ENCODE measurements at places on chromosomes 1 and 21.
A peak's percentile ranks its signal among the peaks of the same experiment; 100 is the strongest.

DNA sequence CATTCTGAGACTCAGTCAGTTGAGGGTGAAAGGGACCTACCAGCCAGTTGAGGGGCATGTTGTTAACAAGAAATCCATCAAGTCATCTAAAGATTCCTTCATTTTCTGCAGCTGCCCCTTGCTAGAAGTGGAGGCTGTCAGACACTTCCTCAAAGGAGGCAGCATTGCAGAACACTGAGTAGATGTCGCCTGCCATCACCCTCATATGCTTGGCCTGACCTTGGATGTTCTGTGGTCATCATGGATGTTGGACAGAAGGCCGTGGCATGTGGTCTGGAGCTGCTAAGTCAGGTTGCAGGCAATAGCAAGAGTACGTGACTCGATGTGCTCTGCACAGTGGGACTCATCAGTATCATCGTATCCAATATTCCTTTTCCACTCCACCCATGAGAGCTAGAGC is 70.6 kb downstream of the GATAD2B start:
- no peak for DNase-seq

DNA sequence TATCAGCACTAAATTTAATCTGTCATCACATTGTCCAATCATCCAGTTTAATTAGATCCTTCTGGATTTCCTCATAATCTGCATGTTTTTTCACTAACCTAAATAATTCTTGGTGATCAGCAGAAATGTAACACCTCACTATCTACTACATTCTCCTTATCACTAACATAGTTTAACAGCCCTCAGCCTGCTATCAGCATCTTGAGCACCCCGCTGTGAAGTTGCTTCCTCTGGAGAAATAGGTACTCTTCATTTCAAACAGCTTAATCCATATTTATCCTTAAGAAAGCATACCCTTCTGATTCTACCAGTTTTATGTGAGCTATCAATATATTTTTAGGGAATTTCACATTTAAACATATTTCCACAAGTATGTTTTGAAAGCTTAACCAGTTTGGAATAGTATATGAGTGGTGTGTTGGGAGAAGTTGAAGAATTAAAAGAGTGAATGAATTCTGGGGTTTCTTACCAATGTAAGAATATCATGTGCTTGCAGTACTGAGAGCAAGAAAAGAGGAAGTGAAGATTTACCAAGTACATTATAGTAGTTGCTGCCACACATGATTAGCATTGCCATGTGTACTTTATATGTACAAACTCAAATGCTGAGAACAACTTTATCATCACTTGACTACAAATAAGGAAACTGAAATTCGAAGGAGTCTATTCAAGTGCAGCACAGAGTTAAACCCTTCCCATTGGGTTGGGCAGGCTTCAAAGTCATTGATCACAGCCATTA is 771.1 kb upstream of the ADGRL4 start:
- no peak for DNase-seq

DNA sequence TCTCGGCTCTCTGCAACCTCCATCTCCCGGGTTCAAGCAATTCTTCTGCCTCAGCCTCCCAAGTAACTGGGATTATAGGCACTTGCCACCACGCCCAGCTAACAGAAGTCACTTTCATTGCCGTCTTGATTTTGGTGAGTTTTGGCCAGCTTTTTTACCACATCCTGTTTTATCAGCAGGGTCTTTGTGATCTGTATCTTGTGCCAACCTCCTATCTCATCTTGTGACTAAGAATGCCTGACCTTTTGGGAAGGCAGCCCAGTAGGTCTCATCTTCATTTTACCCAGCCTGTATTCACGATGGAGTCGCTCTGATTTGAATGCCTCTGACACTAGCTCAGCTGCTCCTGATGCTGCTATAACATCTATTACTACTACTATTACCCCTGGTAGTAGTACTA is 46.8 kb upstream of the BARHL2 start:
- DNase-seq, result no peak

DNA sequence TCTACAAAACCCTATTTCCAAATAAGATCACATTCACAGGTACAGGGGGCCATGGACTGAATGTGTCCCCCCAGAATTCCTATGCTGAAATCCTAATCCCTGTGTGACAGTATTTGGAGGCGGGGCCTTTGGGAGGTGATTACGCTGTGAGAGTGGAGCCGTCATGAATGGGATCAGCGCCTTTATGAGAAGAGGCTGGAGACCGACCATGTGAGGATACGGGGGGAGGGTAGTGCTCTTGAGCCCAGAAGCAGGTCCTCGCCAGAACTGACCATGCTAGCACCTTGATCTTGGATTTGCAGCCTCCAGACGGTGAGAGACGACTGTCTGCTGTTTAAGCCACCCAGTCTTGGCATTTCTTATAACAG is 23.8 kb upstream of the KIF26B start:
- no peak for DNase-seq

DNA sequence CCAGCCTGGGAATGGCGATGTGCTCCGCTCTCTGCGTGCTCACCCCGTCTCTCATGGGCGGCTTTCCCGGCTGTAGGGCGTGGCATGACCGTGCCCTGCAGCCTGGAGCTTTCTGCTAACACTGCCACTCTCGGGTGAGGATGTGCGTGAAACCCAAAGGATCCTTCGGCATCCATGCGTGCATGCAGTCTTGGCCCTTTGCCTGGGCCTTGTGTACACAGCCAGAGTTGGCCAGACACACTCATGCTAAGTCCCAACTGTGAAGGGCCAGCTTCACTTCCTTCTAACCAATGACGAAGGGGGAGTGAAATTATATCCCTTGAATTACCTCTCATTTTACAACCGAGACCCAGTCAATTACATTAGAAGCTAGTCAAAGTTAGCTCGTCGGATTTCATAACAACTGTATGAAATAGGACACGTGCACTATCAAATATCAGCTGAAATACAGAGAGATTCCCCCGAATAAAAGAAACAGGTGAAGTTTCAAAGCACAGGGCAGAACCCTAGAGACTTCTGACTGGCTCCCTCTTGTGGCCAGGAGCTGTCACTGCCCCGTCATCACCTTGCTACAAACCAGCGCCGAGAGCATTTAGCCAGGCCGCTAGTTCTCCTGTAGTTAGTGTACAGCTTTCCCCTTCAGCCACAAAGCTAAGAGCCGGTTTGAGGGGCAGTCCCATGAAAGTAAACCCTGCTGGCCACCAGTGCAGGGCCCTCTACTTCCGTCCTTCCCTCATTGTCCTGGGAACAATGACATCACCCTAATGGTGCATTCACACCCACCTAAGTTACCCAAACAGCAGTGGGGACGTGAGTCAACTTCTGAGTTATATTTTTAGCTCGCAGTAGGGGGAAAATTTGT is 63.4 kb upstream of the COA6 start:
- DNase-seq, result peak; percentile 52

GRCh38 chr21:32325706-32326105 is 27.1 kb downstream of the MRAP start:
- no peak for DNase-seq

- DNase-seq, result no peak
These were observed 68.5 kb downstream of the NDUFS5 start for GRCh38 chr1:39094685-39095084.

GRCh38 chr1:190067592-190067991 is 410.1 kb downstream of the BRINP3 start:
- DNase-seq, result peak; percentile 84

GRCh38 chr1:211236633-211237320 is 22.4 kb upstream of the RCOR3 start:
- DNase-seq, result peak; percentile 34

GRCh38 chr1:42930178-42931107 is 28.2 kb downstream of the SLC2A1 start:
- DNase-seq, result no peak

- no peak for DNase-seq
These were observed 470.3 kb downstream of the PTPRC start for GRCh38 chr1:199109160-199109559.

GRCh38 chr1:27192039-27192529 is 37.2 kb upstream of the SLC9A1 start:
- peak; percentile 12 for DNase-seq

DNA sequence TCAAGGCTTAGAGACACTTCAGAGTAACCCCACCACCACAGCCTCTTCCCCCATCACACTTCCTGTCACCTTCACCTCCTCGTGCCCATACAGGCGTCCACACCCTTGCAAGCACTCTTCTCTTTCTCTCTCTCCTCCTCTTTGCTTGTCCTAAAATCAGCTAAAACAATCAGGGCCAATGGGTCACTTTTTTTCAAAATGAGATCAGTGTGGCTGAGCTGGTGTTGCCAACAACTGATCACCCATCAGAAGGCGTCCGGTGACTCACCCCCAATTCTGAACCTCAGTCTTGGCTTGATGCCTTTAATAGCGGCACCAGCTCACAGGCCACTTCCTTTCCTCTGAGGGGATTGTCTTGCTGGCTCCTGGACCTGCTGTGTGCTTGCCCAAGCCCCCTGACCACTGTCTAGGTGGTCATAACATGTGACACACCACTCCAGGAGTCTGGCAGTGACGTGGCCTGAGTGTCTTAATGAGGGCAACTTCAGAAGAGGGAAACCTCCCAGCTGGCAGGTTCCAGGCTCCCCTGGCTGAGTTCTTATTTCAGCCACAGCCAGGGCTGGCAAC is 1.6 kb downstream of the DRAXIN start:
- peak; percentile 70 for DNase-seq

- DNase-seq, result no peak
These were observed 58.6 kb downstream of the NPHS2 start for GRCh38 chr1:179516976-179517705.

- no peak for DNase-seq
These were observed 4.8 kb downstream of the OR2L8 start for GRCh38 chr1:247953408-247953807.

GRCh38 chr1:206005234-206005633 is 2.0 kb upstream of the RAB7B start:
- DNase-seq, result no peak
